ENCODE measurements at places on chromosomes 7 and 10.

DNA sequence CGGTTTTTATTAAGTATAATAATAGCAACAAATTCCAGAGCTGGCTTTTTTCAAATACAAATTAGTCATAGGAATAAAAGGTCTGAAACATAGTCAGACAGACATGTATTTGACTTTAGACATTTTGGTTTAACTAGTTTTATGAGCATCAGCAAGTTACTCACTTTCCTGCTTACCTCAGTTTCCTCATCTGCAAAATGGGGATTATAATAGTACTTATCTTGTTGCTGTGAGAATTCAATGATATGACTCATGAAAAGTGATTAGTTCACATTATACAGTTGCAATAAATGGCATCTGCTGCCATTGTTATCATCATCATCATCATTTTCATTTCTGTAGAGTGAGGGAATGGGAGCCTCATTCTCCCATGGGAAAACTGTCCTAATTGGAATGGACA is 33.5 kb downstream of the ACTA2 start:
- DNase-seq: no peak

DNA sequence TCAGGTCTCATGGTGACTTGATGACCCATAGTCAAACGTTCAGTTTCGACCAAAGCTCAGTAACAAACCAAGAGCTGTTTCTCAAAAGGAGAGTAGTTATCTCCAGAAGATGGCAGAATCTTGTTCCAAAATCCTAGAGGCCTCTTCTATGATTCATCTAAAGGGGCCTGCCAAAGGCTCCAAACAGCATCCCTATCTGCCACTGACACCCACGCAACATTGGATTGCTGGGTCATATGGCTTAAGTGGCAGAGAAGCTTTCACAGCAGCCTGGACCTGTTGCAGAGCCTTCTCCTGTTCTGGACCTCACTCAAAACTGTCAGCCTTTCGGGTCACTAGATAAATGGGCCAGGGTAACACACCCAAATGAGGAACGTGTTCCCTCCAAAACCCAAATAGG is 54.0 kb upstream of the LRRC18 start:
- no peak for DNase-seq

DNA sequence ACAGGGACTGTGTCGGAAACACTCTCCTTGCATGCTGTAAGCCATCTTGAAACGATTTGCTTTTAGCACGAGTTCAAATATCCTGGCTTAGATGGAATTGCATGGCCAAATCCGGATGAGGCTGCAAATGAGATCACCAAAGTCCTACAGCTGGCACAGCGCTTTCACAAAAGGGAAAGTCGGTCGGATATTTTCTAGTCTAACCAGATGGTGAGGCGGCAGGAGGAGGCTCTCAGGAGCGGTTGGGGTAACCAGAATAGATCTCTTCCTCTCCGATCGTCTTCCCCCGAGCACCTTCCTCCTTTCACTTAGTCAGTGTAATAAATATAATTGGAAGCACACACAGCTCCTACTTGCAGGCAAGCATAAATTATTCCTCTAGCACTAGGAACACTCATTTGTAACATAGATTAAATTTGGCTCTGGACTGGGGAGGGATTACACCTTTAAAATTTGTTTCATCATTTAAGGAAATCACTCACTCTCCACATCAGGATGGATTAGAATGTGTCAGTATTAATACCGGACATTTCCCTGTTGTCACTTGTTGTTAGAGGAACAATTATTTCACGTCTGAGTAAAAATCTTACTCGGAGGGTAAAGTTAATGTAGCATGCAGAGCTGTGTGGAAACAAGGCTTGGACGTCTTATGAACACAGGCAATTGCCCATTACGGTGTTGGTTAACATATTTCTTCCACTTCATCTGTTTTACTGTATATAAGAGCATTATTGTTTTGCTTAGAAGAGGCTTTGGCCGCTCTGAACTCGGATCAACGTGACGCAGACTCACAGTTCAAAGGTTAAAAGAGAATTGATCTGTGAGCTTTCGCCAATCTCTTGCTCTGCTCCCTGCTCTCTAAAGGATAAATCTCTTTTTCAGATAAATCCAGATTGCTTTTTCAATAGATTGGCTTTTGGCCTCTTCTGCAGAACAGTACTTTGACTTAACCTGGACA is 857.9 kb downstream of the TYW1 start:
- no peak for DNase-seq

DNA sequence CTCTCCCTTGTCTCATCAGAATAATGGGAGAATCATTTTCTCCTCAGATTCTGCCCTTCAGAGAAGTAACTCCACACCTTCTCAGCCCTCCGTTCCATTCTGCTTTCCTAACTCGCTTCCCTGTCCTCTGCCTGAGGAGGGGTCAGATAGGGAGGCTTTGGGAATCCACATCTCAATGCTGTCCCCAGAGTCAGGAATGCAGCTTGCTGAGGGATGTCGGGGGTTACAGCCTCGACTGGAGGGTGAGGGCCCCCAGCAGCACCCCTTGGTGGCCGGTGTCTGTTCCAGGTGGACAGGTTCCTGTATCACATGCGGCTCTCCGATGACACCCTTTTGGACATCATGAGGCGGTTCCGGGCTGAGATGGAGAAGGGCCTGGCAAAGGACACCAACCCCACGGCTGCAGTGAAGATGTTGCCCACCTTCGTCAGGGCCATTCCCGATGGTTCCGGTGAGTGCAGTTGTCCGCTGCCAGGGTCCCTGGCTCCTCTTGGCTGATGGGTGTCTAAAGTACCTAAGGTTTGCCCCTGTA is 6.9 kb downstream of the HKDC1 start:
- no peak for DNase-seq
